ENCODE measurements at places on chromosomes 3 and 15.
A peak's percentile ranks its signal among the peaks of the same experiment; 100 is the strongest.

- DNase-seq: peak; percentile 45
Measured at GRCh38 chr15:29819979-29820378, 2.3 kb downstream of the TJP1 start.

DNA sequence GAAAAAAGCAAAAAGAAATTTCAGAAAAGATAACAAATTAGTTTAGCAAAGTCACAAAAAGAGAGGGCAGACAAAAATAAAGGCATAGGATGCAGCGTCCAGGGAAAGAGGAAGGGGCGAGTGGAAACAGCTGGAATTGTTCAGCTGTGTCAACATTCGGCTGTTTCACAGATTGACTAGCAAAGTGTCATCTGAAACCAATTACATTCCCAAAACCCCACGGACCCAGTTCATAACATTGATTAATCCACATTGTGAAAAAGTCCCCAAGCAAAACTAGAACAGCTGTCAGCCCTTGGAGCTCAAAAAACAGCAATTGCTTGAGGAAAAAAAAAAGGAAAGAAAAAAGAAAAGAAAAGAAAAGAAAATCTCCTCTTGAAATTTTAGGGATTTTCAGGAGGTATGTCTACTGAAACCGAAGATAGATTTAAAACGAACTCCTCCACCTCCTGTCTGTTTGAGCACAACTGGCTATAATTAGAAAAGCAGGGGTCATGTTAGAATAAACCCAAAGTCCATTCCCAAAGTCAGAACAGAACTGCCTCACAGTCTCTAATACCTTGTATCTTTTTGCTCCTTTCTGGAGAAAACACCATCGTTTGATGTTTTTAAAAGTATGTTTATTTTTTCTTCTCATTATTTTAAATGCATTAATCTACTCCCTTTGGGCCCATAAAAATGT is 159.6 kb downstream of the RORA start:
- no peak for DNase-seq

DNA sequence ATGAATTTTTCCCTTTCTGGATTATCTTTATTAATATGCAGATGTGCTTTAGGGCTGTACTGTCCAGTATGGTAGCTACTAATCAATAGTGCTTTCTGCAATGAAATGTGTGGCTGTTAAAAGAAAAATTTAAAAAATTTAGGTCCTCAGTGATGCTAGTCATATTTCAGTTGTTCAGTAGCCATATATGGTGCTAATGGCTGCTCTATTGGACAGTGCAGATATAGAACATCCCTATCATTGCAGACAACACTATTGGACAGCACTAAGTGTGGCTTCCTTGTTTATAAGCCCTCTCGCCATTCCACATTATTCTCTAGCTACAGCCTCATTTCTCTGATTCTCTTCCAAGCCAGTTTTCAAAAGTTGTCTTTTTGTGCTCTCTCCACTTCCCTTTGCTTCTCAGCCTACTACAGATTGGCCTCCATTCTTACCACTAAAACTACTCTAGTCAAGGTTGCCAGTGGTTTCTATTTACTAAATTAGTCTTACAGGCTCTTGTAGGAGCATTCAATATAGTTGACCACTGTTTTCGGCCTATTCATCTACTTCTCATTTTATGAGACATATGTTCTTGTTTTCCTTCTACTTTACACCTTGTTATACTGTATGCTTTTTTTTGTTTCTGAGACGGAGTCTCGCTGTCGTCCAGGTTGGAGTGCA is 9.5 kb downstream of the MAPK6 start:
- no peak for DNase-seq

DNA sequence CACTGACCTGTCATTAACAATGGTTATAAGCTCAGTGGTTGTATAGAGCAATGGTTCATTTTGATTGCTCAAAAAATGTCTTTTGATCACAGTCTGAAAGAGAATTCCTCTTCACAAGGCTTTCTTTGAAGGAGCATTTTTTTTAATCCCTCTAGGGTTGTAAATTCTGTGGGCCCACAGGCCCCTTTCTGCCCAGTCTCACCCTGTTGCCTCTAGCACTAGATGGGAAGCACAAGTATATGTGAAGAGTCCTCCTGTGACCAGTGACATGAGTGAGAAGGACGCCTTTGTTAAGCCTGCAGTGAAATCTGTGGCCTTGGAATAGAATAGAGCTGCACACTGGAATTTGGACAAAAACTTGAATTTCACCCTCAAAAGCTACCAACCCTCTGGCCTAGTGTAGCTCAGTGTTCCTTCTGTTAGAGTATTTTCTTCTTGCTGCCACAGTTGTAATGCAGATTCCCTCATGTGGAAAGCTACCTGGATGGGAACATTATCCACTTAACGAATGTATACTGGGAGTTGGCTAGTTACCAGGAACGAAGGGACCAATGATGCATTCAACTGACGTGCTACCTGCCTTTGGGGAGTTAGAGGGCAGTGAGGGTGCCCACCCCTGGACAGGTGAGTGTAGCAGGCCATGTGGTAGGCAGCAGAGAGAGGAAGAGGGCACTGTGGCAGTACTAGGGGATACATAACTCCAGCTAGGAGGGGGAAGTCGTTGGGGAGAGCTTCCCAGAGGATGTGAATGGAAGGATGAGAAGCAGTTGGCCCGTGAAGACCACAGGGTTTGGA is 28.3 kb upstream of the RYR3 start:
- no peak for DNase-seq

DNA sequence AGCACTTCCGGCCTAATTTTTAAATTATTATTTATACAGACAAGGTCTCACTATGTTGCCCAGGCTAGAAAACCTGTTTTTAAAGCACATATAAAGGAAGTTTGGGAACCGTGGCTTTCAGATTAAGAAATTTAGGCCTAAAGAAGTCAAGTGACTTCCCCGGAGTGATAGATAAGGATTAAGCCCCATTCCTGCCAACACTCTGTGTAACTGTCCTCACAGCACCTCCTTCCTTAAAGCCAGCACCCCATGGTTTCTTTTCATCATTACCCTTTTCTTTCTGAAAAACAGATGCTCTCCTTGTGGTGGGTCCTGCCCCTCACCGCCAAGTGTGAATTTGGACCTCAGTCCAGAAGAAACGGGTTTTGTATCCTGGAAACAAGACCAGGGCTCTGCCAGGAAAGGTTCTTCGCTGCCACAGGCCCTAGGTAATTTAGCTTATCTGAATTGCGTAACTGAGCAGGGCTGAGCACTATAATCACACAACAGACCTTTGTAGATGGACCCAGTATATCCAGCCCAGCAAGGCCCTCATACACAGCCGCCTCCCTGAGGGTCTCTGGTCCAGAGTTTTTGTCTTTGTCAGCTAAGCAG is 231.3 kb downstream of the PLCL2 start:
- no peak for DNase-seq

DNA sequence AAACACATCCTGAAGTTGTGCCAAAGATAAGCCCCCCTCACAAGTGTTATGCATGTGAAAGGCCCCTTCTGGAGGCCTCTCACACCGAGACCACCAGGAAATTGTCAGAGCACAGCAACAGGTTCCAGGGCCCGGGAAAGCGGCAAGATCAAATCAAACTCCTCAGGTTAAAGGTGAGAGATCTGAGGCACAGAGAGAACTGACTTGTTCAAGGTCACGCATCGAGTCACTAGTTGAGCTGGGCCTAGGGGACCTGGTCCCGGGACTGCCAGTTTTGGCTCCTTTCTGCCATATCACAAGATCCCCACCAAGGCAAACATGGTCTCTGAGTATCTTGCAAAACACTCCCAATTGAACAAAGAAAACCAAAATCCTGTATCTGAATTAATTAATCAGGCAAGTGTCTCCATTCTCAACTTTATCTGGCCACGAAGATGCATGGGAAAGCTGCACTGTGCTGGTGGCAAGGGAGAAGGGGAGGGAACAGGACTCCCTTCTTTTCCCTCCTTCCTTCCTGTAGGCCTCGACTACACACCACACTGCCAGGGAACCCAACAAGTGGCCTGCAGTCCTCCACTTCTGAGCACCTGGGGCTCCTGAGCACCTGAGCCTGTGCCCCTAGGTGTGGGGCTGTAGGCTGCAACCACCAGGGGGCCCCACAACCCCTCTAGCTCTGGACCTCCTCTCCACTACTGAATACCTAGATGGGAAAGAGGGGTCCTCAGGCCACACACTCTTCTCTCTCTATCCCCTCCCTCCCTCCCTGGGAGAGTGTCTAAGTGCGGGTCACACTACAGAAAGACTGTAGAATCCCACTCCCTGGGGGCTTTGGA is 37.3 kb downstream of the ANP32A start:
- no peak for DNase-seq

DNA sequence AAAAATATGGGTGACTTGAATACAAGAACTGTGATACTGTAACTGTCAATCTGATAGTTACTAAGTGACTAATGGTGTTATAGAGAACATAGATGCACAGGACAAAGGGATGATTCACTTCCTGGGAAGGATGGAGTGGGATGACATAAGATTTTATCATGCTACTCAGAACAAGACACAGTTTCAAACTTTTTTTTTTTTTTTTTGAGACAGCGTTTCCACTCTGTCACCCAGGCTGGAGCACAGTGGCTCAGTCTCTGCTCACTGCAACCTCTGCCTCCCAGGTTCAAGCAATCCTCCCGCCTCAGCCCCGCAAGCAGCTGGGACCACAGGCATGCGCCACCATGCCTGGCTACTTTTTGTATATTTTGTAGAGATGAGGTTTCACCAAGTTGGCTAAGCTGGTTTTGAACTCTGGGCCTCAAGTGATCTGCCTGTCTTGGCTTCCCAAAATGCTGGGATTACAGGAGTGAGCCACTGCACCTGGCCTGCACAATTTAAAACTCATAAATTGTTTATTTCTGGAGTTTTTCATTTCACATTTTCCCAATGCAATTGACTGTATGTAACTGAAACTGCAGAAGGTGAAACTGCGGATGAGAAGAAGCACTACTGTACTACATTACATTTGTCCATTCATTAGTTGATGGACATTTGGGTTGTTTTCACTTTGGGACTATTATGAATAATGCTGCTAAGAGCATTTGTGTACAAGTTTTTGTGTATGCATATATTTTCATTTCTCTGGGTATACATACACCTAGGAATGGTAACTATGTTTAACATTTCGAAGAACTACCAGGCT is 40.6 kb downstream of the ADIPOQ start:
- DNase-seq: peak; percentile 65

DNA sequence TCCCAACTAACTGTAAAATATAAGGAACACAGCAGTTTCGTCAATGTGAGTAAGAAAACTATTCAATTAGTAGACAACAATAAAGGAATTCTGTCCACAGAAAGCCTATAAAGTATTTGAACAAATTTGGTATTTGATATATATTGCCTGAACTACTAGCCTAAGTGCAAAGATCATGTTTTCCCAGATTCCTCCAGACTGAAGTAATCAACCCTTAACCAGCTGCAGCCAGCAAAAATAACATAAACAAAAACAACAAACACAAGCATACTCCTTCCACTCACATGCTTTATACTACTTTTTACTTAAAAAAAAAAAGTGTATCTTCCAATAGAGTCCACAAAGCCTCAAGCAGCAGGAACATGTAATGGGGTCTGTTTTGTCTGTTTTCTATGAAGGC is 24.1 kb downstream of the PGBD4 start:
- DNase-seq: no peak

Measured in Caki2 (cell line).